Regular cardiac myocyte (primary cell): ENCODE measurements at places on chromosomes 11 and 22. TPM values are rescaled to one million over a fixed set of nuclear protein-coding genes. Genes with fewer than 3 reads are reported as not detected.

The CNTN5 gene
- 0.56 and 1.5 TPM in 2 replicates for total RNA-seq

The MISFA gene
- 0.19 and 2.0 TPM in 2 replicates for total RNA-seq

The KDM4D gene
- 0.56 and 0.77 TPM in 2 replicates for total RNA-seq

The OR4A16 gene
- total RNA-seq = not detected in 2 replicates

The MMP27 gene
- not detected in 2 replicates for total RNA-seq

The SOX6 gene
- total RNA-seq = 0.28 and 0.38 TPM in 2 replicates

The ADORA2A gene
- 13.2 and 18.0 TPM in 2 replicates for total RNA-seq

The ANAPC15 gene
- 13.8 and 49.3 TPM in 2 replicates for total RNA-seq

The ALX4 gene
- total RNA-seq = not detected in 2 replicates

The TBX1 gene
- under 0.01 and 0.85 TPM in 2 replicates for total RNA-seq

The MS4A14 gene
- total RNA-seq = not detected in 2 replicates

The PACS1 gene
- total RNA-seq = 21.1 and 33.0 TPM in 2 replicates

The DNAJB13 gene
- under 0.01 and 0.38 TPM in 2 replicates for total RNA-seq

The ADM2 gene
- total RNA-seq = 0.58 and 1.1 TPM in 2 replicates

The PPP1R14B gene
- total RNA-seq = 191 and 431 TPM in 2 replicates

The OR5AN1 gene
- total RNA-seq = not detected in 2 replicates

The CNGA4 gene
- under 0.01 and 0.19 TPM in 2 replicates for total RNA-seq

The HORMAD2 gene
- total RNA-seq = under 0.01 TPM in 2 replicates

The OR5D13 gene
- total RNA-seq = not detected in 2 replicates

The TTC17 gene
- 44.1 and 79.2 TPM in 2 replicates for total RNA-seq

The PHLDA2 gene
- 2.8 and 16.1 TPM in 2 replicates for total RNA-seq

The CCDC116 gene
- total RNA-seq = 0.19 and 0.28 TPM in 2 replicates

The OR52H1 gene
- total RNA-seq = 0.19 and 0.56 TPM in 2 replicates

The BEST1 gene
- total RNA-seq = 0.96 and 9.9 TPM in 2 replicates

The DCPS gene
- total RNA-seq = 7.0 and 18.8 TPM in 2 replicates

The APOL5 gene
- under 0.01 TPM in 1 of 2 replicates, not detected in the other for total RNA-seq

The USP2 gene
- total RNA-seq = 0.28 and 0.38 TPM in 2 replicates

The MIAT gene
- 0.38 and 1.1 TPM in 2 replicates for total RNA-seq

The KDELR3 gene
- 147 and 213 TPM in 2 replicates for total RNA-seq

The POU2F3 gene
- not detected in 2 replicates for total RNA-seq

The OAF gene
- total RNA-seq = 17.5 and 19.9 TPM in 2 replicates

The OR10A5 gene
- total RNA-seq = not detected in 2 replicates

The BACE1-AS gene
- total RNA-seq = 1.2 and 1.4 TPM in 2 replicates

The SLC22A8 gene
- total RNA-seq = not detected in 2 replicates

The ARHGAP8 gene
- total RNA-seq = 0.28 TPM in 1 of 2 replicates, not detected in the other

The NRGN gene
- 0.28 and 0.77 TPM in 2 replicates for total RNA-seq

The ROBO3 gene
- 6.1 and 6.2 TPM in 2 replicates for total RNA-seq

The CEND1 gene
- total RNA-seq = 0.28 and 0.96 TPM in 2 replicates

The DGCR6 gene
- 0.19 and 2.3 TPM in 2 replicates for total RNA-seq

The CBLIF gene
- total RNA-seq = not detected in 2 replicates

The KREMEN1 gene
- total RNA-seq = 1.3 and 3.4 TPM in 2 replicates

The CNIH2 gene
- total RNA-seq = 0.19 and 0.85 TPM in 2 replicates

The KCNJ11 gene
- total RNA-seq = under 0.01 TPM in 1 of 2 replicates, not detected in the other

The KCNJ5 gene
- under 0.01 TPM in 1 of 2 replicates, not detected in the other for total RNA-seq

The RASSF10 gene
- under 0.01 and 0.19 TPM in 2 replicates for total RNA-seq

The KDM4E gene
- total RNA-seq = not detected in 2 replicates

The EXPH5 gene
- total RNA-seq = under 0.01 and 0.19 TPM in 2 replicates

The TRIM66 gene
- 3.5 and 9.6 TPM in 2 replicates for total RNA-seq

The SCO2 gene
- 0.56 and 5.4 TPM in 2 replicates for total RNA-seq

The HEPN1 gene
- total RNA-seq = not detected in 2 replicates
